NCI-H460 (cell line): ENCODE measurements at places on chromosomes 1 and 21.

DNA sequence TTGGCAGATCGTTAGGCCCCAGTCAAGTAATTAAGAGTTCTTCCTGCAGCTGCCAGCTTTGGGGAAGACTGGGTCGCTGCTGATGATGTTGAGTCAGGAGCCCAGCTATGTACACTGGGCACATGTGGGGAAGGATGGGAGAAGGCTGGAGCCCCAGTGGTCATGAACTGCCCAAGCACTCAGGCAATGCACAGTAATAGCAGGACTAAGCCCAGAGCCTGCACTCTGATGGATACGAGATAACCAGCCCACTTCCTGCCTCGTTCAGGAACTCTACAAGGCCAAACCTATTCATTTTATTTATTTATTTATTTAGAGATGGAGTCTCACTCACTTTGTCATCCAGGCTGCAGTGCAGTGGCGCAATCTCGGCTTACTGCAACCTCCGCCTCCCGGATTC is 81.1 kb upstream of the BTG3 start:
- DNase-seq: no peak

DNA sequence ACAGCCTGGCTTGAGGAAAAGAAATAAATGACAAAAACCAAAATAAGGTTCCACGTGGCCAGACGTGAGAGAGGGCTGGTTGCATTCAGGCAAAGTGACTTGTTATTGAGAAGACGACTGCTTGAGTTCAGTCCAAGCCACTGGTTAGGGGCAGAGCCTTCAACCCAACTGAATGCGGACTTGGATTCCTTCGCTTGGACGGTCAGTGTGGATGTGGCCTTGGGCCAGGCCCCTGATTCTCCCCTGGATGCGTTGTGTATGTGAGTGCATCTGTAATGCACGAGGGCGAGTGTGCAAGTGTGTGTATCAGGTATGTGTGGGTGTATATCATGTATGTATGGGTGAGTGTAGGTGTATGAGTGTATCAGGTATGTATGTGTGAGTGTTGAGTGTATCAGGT is 1.9 kb downstream of the PLA2G2F start:
- no peak for DNase-seq

DNA sequence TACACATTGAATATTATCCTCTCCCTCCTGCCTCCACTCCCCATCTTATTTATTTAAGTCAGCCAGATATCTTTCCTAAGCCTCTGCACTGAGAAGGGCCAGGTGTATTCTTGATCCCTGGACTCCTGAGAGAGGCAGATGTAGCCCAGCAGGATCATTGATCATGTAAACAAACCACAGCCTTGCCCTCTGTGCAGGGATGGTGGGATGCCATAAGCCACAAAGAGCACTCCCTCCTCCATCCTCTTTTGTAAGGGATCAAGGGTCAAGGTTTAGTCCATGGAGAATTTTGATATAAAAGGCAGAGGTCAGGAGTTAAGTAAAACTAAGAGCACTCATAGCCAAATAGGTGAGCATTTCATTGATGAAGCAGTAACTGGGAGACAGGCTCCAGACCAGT is 17.3 kb downstream of the PHGDH start:
- no peak for DNase-seq

- no peak for DNase-seq
Measured at GRCh38 chr1:61618193-61618592, 106.7 kb downstream of the TM2D1 start.

DNA sequence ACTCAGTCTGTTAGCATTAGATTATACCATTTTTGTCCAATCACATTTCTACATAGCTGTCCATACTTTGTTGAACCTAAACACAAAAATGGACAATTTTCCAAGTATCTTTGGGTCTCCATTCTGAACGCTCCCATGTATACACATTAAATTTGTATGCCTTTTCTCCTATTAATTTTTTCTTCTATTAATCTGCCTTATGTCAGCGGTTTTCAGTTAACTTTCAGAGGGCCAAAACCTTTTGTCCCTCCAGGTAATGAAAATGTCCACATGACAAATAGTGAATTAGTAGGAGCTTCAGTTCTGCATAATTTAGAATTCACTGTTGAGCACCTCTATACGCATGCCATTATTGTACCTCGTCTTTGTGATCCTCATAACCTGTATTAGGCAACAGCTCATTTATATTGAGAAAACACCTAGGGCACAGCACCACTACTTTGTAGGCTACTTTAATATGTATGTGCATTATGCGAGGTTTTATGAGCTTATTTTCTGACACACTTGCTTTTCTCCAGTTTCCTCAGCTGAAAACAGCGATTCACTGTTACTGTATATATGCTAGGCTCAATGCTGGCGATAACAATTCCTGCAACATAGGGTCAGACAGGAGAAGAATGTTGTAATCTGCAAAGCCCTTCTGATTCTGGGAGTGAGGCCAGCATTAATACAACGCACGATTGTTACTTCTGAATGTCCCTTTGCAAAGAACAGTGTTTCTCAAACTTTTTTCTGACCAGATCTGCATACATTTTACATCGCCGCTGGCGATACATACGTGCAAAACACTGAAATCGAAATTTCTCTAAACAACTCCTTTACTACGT is 1.1 kb upstream of the ABCD3 start:
- no peak for DNase-seq

GRCh38 chr21:33033094-33033951 is 7.6 kb downstream of the OLIG2 start:
- no peak for DNase-seq

DNA sequence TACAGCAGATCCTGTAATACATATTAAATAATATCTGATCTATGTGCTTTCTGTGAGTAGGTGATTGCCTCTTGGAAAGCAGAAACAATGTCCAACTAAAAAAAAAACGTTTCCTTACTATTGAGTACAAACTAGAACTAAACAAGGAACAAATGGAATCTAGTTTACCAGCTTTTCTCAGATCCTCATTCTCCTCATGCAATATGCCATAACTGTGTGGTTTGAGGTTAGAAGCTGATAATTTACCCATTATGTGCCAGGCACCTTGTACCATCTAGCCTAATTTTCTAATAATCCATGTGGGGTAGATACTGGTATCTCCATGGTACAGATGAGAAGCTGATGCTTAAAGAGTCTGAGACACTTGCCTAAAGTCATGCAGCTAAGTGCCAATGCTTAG is 154.7 kb downstream of the PTGER3 start:
- DNase-seq: no peak

DNA sequence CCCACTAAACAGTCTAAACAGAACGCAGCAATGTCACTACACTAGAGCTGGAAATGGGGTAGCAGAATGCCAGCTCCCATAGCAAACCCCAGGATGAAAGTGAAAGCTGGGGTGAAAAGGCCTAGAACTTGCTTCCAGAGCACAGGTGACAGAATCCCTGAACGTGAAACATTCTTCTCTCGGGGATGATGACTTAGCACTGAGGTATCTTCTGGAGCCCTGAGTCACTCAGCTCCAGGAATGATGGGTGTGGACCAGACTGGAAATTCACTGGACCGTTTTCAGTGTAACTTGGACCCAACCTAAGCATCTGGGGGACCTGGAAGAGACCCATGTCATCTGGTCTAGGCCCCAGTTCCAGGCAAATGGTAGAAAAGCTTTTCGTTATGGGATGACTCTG is 108.9 kb downstream of the CDC7 start:
- DNase-seq: peak; percentile 43

- DNase-seq: no peak
Measured at GRCh38 chr1:104946558-104947210, 1197.0 kb downstream of the AMY1C start.

DNA sequence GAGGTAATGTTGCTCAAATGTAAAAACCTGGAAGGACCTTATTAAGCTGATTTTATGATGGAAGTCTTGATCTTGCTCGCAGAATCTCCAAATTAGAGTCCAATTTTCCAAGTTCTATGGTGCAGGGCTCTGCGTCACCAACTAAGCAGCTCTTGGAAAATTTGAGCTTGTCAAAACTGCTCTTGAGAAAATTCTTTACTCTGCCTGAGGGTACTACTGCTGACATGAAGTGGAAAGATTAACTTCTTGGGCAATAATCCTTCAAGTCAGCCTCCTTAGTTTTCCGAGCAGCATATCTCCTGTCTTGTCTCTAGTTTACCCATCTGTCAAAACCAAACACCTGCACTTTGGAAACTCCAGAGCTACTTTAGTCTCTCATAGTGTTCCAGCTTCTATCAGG is 293.7 kb downstream of the KCTD3 start:
- DNase-seq: no peak

- DNase-seq: no peak
Measured at GRCh38 chr1:169868978-169869377, 24.7 kb downstream of the SCYL3 start.

DNA sequence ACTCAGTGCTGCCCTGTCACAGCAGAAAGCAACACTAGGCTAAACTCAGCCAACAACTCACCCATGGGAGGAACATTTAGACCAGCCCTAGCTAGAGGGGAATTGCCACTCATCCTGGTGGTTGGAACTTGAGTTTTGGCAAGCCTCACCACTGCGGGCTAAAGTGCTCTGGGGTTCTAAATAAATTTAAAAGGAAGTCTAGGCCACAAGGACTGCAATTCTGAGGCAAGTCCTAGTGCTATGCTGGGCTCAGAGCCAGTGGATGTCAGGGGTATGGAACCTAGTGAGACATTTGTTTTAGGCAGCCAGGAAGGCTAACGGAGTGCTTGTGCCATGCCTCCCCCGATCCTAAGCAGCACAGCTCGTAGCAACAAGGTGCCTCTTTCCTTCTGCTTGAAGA is 78.0 kb downstream of the RGS13 start:
- DNase-seq: no peak

DNA sequence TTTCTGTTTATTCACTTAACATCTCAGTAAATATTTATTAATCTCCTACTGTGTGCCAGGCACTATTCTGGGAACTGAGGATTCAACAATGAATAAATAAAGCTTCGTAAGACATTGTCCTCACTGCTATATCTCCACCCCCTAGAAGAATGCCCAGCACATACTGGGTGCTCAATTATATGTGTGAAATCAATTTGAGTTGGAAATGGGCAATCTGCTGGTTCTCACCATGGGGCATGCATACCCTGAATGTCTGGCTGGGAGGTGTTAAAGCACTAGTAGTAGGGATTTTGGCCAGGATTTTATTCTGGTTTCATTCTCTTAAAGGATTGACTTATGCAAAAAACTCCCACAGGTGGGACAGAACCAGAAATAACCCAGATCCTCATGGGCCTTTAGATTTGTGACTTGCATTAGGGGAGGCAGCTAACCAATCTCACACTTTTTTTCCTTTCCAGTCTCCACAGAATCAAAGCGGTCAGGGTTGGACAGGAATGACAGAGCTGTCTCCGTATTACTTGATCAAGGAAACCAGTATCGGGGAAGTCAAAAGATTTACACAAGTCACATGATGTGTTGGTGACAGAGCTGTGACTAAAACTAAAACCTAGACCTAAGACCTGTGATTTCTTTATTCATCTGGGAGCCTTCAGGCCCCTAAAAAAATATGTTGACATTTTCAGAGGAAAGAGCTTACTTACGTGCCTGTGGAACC is 12.8 kb downstream of the GFI1 start:
- no peak for DNase-seq

DNA sequence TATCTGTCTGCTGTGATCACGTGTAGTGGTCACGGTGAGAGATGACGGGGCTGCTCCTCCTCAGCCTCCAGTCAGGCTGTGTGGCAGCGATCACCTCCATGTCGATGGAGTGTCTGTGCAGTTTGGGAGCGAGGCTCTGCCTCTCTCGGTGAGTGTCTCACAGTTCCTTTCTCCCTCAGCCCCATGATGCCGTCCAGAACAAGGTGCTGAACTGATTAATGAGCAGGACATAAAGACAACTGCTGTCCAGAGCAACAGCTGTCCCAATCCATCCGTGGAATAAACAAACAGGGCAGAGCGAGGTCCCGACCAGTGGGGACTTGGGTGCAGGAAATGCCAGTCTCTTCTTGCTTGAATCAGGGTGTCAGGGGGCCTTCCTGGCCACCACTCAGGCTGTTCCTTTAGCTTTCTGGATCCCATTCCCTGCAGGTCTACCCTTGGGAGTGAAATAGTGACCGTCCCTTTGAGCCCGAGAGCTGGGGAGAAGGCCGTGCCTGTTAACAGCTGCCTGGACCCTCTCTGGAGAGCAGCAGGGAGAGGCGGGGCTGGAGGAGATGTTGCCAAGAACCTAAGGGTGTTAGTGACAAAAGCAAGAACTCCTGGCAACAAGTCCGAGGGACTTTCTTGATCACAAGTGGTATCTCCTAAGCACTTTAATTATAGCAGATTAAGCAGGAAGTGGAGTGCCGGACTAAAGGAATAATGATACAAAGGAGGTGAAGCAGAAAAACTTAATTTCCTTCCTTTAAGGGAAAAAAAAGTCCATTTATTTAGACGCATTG is 443.9 kb downstream of the KIF26B start:
- no peak for DNase-seq

DNA sequence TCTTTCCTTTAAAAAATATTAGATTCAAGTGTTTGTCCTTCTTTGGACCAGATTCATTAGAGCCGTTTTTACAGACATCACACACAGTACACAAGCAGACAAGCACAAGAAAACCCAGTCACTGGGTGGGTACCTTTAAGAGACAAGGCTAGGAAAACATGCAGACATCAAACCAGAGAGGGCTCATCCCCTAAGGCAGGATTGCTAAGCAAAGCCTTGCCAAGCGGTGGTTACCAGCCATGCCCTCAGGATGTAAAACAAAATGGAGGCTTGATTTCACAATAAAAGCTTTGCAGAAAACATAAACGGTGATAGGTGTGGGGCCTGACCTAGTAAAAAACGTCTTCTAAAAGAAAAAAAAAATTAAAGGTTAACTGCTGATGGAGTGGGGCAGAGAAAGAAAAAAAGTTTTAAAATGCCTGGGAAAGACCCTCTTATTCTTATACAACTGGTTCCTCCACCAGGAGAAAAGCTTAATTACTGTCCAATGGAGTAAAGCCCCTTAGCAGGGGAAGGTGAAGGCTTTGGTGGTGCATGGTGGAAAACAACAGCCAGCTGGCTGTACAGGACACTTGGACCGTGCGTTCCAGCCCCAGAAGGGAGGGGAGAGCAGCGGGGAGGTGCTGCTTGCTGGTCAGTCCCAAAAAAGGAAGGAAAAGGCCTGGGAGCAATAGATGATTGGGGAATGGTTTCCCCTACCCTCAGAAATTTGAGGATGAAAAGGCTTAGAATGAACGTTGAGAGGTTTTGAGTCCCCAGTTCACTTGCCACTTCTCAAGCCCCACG is 30.4 kb upstream of the FMO1 start:
- DNase-seq: no peak
